ENCODE measurements at places on chromosomes 6 and 20.

DNA sequence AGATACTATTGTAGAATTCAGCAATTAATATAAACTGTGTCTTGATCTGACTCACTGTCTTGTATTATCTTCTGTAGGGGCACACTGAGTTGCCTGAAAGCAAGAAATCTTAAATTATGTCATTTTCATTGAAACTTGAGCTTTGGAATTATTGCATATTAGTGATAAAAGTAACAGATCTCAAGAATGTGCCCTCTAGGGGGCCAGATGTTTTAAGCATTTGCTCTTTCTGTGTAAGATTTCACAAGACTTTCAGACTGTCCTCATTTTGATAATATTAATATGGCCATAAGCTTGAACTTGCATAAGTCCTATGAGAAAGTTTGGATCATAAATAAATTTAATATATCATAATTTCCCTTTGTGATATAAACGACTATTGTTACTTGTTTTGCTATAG is 55.5 kb upstream of the MYO6 start:
- DNase-seq: no peak

DNA sequence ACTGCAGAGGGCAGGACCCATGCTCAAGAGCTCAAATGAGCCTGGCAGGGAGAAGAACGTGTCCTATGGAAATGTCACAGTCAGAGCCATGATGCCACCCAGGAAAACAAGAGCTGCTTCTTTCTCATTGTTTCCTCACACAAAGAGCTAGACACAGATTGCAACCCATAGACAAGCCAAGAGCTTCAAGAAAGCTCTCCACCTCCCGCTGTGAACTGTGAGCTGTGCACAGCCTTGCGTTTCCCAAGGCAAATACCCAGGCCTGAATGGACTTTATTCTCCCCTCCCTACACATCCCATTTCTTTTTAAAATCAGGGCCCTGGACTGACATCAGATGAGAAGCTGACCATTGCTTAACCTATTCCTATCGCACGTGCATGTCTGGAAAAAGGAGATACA is 388.8 kb downstream of the RNGTT start:
- DNase-seq: no peak

DNA sequence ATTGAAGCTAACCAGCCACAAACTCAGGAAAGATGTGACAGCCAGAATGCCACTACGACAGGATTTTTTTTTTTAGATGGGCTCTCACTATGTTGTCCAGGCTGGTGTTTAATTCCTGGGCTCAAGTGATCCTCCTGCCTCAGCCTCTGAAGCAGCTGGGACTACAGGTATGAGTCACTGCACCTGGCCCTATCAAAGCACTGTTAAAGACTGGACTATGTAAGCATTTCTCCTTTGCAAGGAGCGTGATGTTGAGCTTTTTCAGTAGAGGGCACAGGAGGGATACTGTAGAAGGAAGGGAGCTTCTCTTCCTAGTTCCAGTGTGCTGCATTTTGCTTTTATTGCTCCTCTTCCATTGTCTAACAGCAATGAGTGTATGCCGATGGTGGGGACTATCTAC is 35.8 kb downstream of the ZBTB9 start:
- no peak for DNase-seq

GRCh38 chr20:10359621-10360040 is 74.4 kb downstream of the MKKS start:
- no peak for DNase-seq

GRCh38 chr6:82570083-82570482 is 206.5 kb downstream of the TPBG start:
- no peak for DNase-seq

GRCh38 chr6:148979014-148979901 is 232.4 kb downstream of the UST start:
- no peak for DNase-seq

DNA sequence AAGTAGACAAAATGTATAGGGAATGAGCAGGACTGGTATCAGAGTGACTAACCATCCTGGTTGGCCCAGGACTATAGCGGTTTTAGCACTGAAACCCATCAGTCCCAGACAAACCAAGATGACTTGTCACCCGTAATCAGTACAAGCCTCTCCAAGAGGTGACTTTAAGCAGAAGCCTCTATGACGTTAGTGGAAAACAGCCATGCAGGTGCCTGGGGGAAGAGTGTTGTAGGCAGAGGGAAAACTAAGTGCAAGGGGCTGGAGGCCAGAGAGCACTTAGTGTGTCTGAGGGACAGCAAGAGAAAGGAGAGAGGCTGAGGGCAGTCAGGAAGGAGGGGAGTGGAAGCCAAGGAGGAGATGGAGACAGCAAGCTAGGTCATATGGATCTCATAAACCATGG is 2.1 kb downstream of the SGK2 start:
- no peak for DNase-seq

DNA sequence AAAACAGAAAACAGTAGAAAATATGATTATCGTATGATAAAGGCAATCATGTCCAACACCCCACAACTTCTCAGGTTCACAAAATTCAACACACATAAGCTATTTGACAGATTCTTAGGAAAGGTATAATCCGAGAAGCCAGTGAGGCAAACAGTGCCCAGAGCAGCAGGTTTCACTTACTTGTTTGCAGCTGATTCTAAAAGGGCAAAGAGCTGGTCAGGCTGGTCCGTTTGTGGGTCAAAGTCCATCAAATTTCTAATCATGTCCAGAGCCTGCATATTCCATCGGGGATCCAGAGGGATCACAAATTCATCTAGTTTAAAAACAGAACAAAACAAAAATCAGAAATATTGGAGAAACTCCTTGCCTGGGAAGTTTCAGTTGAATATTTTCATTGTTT is 69.8 kb upstream of the LYRM2 start:
- no peak for DNase-seq

DNA sequence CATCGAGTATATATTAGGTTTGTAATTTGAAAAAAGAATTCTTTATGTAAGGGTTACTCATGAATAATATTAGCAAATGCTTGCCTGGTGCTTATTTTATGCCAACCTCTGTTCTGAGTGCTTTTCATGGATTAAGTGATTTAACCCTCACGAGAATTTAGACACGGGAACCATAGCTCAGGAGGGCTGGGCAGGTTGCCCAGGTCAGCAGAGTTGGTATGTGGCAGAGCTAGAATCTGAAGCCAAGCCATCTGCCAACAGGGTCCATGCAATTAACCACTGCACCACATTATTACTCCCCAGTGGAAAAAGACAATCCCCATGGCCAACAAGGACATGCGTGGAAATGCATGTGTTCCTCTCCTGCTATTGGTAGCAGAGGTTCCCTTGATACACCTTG is 345.6 kb downstream of the CDC5L start:
- DNase-seq: no peak

DNA sequence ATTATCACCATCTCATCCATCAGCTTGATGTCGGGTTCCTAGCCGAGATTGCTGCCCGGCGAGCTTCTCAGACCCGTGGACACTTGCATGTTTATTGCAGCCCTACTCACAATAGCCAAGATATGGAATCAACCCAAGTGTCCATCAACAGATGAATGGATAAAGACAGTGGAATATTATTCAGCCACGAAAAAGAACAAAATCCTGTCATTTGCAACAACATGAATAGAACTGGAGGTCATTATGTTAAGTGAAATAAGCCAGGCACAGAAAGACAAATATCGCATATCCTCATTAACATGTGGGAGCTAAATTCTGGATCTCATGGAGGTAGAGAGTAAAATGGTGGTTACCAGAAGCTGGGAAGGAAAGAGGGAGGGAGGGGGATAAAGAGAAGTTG is 49.1 kb upstream of the SLC2A12 start:
- DNase-seq: no peak

DNA sequence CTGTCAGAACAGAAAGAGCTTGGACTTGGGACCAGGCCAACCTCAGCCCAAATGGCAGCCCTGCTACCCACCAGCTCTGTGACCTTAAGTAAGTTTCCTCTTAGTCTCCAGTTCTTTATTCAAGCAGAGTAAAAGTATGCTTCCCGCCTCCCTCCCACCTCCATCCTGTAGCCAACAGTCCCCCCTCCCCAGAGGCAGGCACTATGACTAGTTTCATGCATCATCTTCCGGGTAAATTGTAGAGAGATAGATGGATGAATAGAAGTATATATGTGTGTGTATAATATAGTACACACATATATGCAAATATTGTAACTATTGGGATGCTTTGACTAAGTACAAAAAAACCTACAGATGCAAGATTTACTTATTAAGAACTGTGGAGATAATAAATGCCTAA is 39.5 kb upstream of the B4GALT5 start:
- DNase-seq: no peak

- DNase-seq: no peak
Measured at GRCh38 chr6:41917528-41917927, 3.4 kb downstream of the MED20 start.

- DNase-seq: no peak
Measured at GRCh38 chr6:138205437-138206094, 12.7 kb downstream of the PBOV1 start.

DNA sequence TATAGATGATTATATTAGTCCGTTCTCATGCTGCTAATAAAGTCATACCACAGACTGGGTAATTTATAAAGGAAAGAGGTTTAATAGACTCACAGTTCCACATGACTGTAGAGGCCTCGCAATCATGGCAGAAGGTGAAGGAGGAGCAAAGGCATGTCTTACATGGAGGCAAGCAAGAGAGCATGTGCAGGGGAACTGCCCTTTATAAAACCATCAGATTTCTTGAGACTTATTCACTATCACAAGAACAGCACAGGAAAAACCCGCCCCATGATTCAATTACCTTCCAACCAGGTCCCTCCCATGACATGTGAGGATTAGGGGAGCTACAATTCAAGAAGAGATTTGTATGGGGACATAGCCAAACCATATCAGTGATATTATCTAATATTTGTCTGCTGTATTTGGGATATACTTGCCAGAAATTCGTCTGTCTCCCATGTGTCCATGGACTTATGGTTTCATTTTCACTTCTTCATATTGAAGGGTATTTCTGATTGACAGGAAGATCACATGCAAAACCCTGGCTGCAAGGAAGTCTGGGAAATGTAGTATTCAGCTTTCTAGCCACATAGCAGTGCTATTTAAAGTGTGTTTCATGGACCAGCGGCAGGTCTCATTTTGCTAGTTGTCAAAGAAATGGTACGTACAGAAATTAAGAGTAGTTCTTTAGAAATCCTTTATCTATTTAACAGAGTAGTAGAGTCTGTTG is 50.5 kb upstream of the PAK5 start:
- DNase-seq: no peak

- DNase-seq: no peak
Measured at GRCh38 chr6:53311586-53311935, 37.2 kb downstream of the ELOVL5 start.

DNA sequence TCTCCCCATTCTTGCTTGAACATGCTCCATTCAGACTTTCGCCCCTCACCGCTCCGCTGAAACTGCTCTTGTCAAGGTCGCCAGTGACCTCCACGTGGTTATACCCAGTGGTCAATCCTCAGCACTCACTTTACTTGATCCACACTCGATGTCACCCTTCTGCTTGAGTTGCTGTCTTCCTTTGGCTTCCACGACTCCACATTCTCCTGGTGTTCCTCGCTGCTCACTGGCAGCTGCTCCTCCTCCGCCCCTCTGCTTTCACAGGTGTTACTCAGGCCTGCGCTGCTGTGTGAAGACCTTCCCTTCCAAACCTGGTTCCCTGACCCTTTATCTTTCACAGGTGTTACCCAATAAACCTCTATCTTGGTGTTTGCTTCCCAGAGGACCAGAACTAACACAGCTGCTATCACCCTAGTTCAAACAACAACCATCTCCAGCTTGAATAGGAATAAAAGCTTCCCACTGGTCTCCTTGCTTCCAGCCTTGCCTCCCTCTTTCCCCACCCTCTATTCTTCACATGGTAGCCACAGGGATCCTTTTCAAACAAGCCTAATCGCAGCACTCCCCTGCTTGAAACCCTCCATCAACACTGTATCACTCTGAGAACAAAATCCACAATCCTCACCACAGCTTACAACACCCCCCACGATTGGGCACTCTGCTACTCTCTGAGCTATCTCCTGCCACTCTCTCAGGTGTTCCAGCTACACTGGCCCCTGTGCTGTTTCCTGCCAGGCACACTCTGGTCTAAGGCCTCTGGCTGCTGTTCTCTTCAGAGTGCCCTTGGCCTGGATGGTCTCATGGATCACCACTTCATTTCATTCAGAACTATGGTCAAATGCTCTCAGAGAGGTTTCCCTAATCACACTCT is 10.7 kb downstream of the PPIL1 start:
- DNase-seq: no peak

DNA sequence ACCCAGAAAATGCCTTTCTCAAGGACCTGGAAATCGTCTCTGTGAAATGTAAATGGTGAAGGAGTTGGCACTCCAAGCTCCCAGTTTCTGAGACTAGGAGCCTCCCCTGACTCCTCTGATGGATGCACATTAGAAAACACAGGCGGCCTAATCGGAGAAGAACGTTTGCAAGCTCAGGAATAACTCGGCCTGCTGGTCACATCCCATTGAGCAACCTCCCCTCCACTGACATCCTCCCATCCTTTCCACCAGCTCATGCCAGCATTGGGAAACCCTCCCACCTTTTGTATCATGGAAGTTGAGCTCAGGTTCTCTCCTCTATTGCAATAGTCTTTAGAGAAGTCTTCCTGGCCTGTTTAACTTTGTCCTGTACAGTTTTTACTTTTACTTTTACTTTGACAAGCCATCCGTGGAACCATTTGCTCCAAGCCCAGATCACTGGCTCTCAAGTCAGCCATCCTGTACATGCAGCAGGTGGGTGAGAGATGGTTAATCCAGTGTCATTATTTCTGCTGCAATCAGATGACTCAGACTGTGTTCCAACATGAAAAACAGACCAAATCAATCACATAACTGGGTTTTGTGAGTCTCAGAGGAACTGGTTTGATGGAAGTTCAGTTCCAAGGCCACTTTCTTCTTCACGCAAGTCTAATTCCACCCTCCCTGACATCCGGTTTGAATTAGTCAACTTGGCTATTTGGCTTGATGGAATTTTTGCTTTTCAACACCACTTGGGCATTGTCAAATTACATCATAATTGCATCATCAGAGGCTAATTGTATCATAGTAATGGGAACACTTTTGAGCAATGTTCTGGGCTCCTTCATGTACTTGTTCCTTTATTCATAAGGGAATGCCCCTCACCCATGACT is 619.4 kb upstream of the CDH4 start:
- no peak for DNase-seq

DNA sequence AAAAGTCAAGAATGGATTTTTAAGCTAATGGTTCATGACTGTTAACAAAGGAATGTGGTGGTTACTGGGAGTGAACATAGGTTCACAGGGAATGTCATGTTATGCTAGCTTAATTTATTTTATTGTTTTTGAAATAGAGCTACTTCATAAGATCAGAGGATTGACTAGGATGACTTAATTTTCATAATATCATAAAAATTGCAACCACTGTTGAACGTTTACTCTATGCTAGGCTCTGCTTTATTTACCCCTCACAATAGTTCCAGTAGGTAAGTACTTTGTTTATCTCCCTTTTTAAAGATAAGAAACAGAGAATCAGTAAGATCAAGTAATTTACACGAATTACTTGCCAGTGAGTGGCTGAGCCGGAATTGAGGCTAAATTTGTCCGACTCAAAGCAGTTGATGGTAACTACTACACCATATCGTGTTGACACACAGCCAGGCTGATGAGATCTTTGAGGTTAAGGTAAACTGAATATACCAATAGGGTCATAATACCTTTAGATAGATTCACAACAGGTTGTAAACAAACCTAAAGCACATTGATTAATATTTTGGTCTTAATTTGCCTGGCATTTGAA is 194.6 kb upstream of the CITED2 start:
- no peak for DNase-seq

GRCh38 chr6:82040405-82041221 is 206.9 kb downstream of the IBTK start:
- no peak for DNase-seq

GRCh38 chr20:3123542-3123941 is 36.1 kb downstream of the FASTKD5 start:
- DNase-seq: no peak
